ENCODE measurements at places on chromosomes 11 and 22. TPM values are rescaled to one million over a fixed set of nuclear protein-coding genes. Genes with fewer than 3 reads are reported as not detected.

DNA sequence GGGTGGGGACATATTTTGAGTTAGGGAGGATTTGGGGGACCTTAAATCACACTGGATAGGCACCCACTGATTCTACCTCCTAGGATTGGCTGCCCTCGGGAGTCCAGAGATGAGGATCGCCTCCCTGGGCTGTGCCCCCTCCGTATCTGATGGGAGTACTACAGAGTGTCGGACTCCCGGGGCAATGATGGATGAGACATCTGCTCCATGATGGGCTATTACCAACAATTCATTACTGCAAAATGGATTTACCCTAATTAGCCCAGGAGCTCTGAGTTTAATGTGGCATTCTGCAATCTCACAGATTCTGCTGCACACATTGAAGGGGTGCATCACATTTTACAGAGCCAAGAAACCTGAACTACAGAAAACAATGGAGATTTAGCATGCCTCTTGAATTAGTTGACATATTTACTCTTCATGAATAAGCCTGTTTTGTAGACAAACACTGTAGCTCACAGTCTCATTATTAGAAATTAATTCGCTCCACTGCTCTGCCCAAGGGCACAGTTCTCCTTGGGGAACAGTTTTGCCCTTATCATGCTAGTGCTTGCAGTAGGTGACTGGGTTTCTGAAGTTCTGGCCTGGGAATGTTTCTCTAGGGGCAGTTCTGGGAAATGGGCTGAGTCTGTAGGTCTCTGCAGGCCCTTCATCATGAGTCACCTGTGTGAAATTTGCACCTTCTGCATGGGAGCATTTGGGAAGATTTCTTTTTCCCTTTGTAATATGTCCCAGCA lies 217.1 kb upstream of the PLET1 start:
- H3K27ac ChIP-seq: no peak overlapping the region
- no peak for DNase-seq
- no peak overlapping the region for H3K4me3 ChIP-seq
- no peaks in the 10 kb centered on the region for H3K27me3 ChIP-seq
- H3K4me1 ChIP-seq: no peaks in the 10 kb centered on the region

DNA sequence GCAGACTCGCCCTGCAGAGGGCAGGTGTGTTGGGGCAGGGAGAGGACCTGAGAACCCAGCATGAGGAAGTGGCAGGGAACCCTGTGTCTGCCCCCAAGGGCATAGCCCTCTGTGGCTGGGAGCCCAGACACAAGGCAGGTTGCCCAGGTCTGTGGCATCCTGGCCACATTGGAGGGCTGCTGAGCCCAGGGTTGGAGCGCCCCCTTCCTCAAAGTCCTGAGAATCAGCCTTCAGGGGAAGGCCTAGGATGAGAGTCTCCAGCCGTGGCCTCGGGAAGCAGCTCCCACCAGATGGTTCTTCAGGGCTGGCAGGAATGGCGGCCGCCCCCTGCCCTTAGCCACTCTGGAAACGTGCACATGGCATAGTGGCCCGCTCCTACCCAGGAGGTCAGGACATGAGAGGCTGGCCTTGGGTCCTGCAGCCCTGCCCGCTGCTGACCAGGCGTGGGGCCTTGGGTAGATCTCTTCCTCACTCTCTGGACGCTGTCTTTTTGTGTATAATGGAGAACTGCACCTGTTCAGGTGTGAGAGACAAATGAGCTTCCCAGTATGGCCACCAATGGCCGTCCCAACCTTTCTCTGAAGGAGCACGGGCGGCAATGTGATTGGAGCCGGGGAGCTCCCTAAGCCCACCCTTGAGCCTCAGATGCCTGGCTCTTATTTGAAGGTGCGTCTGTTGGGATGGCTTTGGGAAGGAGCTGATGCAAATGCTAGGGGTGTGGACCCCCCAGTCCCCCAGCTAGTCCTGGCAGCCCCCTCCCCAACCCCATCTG lies 4.6 kb upstream of the CDC42BPG start:
- H3K4me1 ChIP-seq: peaks cover 60% of the 10 kb centered on the region
- no peak overlapping the region for H3K4me3 ChIP-seq

- peaks cover 26% of the 10 kb centered on the region for H3K4me1 ChIP-seq
- no peak overlapping the region for H3K4me3 ChIP-seq
- DNase-seq: peak; percentile 58
These were observed 24.6 kb upstream of the WNT7B start for GRCh38 chr22:46001426-46002106.

- H3K27me3 ChIP-seq: no peaks in the 10 kb centered on the region
- H3K4me3 ChIP-seq: peak overlapping the region; percentile 94
- H3K4me1 ChIP-seq: peaks cover 44% of the 10 kb centered on the region
- DNase-seq: no peak
These were observed 1.6 kb downstream of the JOSD1 start for GRCh38 chr22:38699143-38699542.

- no peak overlapping the region for H3K27ac ChIP-seq
- peaks cover 2% of the 10 kb centered on the region for H3K36me3 ChIP-seq
- no peaks in the 10 kb centered on the region for H3K4me1 ChIP-seq
- no peaks in the 10 kb centered on the region for H3K27me3 ChIP-seq
- H3K4me3 ChIP-seq: no peak overlapping the region
- DNase-seq: no peak
These were observed 62.1 kb downstream of the PDHX start for GRCh38 chr11:34978236-34979191.

DNA sequence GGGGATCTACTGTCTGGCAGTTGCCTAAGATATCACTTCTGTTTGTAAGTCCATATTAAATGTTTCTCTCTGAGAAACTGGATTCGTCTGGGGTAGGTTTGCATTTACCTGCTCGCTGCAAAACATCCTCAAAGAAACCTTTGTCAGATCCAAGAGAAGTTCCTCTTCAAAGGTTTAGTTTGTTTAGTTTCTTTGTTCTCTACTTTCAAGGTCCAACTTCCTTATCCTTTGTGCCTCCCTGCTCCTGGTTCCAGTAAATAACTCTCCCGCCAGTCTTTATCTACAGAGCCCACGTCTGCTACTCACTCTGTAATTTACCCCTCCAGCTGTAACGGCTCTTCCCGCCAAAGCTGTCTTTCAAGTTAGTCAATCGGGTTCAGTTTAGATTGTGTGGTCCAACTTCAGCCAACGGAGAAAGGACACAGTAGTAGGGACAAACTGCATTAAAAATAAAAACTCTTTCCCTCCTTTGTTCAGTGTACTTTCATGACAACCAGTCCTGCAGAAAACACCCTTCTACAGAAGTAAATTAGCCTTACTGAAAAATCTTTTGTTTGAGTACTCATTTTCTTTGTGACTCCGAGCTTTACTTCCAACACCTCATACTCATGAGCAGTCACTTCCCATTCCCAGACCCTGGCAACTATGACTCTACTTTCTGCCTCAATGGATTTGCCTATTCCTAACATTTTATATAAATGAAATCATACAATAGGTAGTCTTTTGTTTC lies 41.0 kb downstream of the TMPRSS5 start:
- no peaks in the 10 kb centered on the region for H3K27me3 ChIP-seq
- no peak for DNase-seq
- H3K36me3 ChIP-seq: no peaks in the 10 kb centered on the region
- peaks cover 6% of the 10 kb centered on the region for H3K4me1 ChIP-seq

DNA sequence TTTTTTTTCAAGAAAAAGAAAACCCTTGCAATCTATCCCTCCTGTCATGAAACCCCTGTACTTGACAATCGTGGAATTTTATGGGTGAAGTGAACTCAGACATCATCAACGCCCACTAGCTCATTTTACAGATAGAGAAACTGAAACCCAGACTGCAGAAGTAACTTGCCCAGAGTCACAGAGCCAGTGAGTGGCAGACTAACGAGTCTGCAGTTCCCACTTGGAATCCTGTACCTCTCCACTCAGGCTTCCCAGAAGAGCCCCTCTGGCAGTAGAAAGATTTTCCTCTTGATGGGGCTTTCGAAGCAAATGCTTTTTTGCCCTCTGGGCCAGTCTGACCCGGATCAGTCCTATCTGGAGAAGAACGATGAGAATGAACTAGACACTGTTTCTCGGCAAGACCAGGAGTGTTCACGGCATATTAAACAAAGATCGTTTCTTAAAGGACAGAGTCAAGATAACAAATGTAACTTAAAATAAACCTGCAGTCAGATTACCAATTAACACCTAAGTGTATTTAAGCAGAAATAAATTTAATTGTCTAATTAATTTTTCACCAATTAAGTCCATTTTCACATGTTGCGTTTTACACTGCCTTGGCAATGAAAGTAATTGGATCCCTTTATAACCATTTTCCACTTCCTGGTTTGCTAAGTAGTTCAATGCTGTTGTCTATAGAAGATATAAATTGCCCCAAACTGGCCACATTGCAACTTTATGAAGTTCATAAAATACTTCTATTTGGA lies 61.3 kb upstream of the CREB3L1 start:
- DNase-seq: no peak
- H3K36me3 ChIP-seq: no peaks in the 10 kb centered on the region
- no peaks in the 10 kb centered on the region for H3K4me1 ChIP-seq
- no peak overlapping the region for H3K27ac ChIP-seq
- peak overlapping the region; percentile 27 for H3K4me3 ChIP-seq

- no peaks in the 10 kb centered on the region for H3K27me3 ChIP-seq
- H3K4me3 ChIP-seq: no peak overlapping the region
- no peak for DNase-seq
- H3K27ac ChIP-seq: no peak overlapping the region
These were observed 65.1 kb downstream of the ZNRF3 start for GRCh38 chr22:28948424-28948823.

DNA sequence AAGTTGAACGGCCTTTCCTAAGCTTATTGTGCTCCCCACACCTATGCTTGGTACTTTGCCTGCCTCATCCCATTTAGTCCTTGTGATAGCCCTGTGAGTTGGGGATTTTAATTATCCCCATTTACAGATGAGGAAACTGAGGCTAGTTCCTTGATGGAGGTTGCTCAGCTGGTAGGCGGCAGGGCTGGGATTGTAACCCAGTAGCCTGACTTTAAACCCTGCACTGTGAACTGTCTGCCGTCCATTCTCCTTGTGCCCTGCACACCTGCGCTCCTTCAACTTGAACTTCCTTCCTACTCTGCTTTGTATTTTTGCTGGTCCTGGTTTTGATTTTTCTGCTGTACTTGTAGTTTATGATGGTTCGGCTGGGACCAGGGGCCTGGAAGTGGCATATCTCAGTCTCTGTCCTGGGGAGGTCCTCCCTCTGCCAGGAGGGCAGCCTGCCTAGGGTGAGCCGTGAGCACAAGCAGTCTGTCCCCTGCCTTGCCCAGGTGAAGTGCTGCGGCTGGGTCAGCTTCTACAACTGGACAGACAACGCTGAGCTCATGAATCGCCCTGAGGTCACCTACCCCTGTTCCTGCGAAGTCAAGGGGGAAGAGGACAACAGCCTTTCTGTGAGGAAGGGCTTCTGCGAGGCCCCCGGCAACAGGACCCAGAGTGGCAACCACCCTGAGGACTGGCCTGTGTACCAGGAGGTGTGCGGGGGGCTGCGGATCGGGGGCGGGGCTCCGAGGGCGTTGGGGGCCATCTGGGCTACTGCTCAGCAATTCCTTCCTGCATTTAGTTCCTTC lies 52.4 kb downstream of the CD82 start:
- H3K4me1 ChIP-seq: peaks cover 6% of the 10 kb centered on the region
- no peak overlapping the region for H3K27ac ChIP-seq
- H3K4me3 ChIP-seq: no peak overlapping the region
- no peaks in the 10 kb centered on the region for H3K27me3 ChIP-seq
- no peak for DNase-seq

DNA sequence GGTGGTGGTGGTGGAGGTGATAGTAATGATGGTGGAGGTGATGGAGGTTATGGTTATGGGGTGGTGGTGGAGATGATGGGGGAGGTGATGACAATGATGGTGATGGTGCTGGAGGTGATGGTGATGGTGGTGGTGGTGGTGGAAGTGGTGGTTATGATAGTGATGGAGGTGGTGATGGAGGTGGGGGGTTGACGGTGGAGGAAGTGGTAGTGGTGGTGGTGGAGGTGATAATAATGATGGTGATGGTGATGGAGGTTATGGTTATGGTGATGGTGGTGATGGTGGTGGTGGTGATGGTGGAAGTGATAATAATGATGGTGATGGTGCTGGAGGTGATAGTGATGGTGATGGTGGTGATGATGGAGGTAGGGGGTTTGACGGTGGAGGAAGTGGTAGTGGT lies 16.9 kb upstream of the WNT7B start:
- no peaks in the 10 kb centered on the region for H3K27me3 ChIP-seq
- peak; percentile 15 for DNase-seq
- peaks cover 39% of the 10 kb centered on the region for H3K4me1 ChIP-seq
- no peak overlapping the region for H3K4me3 ChIP-seq

DNA sequence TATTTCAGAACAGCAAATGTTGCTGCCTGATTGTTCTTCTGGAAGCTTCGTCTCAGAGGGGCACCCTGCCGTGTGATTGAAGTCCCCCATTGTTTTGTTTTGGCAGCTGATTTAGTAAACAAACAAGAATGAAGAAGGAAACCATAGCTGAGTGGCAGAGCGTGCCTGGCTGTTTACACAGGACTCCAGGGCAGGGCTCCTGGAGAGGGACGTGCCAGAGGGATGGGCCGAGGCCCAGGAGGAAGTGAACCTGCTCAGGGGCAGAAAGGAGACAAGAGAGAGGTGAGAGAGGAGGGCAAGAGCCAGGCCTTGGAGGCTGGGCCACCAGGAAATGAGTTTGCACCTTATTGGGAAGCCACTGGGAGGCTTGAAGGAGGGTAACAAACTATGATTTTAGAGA lies 85.5 kb upstream of the B3GAT1 start:
- DNase-seq: no peak
- no peaks in the 10 kb centered on the region for H3K27me3 ChIP-seq
- no peaks in the 10 kb centered on the region for H3K4me1 ChIP-seq
- no peaks in the 10 kb centered on the region for H3K36me3 ChIP-seq
- H3K4me3 ChIP-seq: no peak overlapping the region

GRCh38 chr11:2885017-2885677 lies 428 bp downstream of the CDKN1C start:
- H3K27me3 ChIP-seq: no peaks in the 10 kb centered on the region

DNA sequence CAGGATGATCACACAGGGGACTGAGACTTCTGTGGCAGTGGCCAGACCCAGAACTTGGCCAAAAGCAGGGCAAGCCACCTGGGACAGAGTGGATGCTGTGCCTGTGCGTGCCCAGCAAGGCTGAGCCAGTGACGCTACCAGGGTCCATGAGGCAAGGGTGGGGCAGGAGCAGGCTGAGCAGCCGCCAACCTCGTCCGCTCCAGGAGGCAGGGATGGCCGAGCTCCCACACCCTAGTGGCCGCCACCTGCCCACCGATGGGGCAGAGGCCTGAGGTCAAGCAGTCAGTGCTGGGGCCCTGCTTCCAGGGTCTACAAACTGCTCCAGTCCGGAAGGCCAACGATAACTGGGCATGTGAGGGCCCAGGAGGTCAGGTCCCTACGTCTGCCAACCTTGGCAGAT lies 7.3 kb downstream of the KRTAP5-9 start:
- H3K27ac ChIP-seq: no peak overlapping the region
- DNase-seq: no peak
- no peaks in the 10 kb centered on the region for H3K27me3 ChIP-seq
- H3K4me3 ChIP-seq: no peak overlapping the region
- no peaks in the 10 kb centered on the region for H3K4me1 ChIP-seq
- H3K36me3 ChIP-seq: no peaks in the 10 kb centered on the region

GRCh38 chr11:6617315-6617781 lies 1.9 kb downstream of the TPP1 start:
- H3K4me3 ChIP-seq: peak overlapping the region; percentile 80
- no peak for DNase-seq
- H3K4me1 ChIP-seq: peaks cover 31% of the 10 kb centered on the region
- H3K27ac ChIP-seq: no peak overlapping the region

The CNTF gene
- total RNA-seq: 5.7 TPM

The SCO2 gene
- total RNA-seq: not detected

The VPREB1 gene
- total RNA-seq: not detected

The LRP4 gene
- 17.1 TPM for total RNA-seq

The PLAAT5 gene
- 0.59 TPM for total RNA-seq

The POU2AF3 gene
- 0.22 TPM for total RNA-seq

The SCGB1A1 gene
- not detected for total RNA-seq

All from psoas muscle (tissue), 8 donors.